ENCODE measurements at places on chromosomes 11 and 22. TPM values are rescaled to one million over a fixed set of nuclear protein-coding genes. Genes with fewer than 3 reads are reported as not detected.

Gene SLC6A5
- polyA plus RNA-seq, result not detected

Gene SLC43A3
- 5.8 TPM for polyA plus RNA-seq

Gene CTTN
- 44.1 TPM for polyA plus RNA-seq

Gene CNTF
- 21.2 TPM for polyA plus RNA-seq

Gene SPI1
- polyA plus RNA-seq, result 1.6 TPM
